GM10248 (cell line): ENCODE measurements at places on chromosomes 7 and 10.

DNA sequence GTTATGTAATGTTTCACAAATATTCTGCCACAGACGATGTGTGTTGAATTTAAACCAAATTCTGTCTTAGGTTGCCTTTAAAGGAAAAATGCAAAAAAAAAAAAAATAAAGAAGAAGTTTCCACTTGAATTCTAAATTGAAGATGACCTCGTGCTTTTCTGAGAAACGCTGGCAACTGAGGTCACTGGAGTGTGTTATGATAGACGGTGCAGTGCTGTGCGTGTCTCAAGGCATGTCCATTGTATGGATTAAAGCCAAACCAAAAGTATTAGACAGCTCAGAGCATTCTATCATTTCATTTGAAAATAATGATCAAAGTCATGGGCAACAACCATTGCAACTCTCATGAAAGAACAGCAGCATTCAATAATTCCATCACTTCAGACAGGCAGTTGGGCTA is 483.9 kb downstream of the GRM8 start:
- no peak for DNase-seq

- DNase-seq, result no peak
These were observed 471.1 kb upstream of the GALNT17 start for GRCh38 chr7:70660819-70661191.

DNA sequence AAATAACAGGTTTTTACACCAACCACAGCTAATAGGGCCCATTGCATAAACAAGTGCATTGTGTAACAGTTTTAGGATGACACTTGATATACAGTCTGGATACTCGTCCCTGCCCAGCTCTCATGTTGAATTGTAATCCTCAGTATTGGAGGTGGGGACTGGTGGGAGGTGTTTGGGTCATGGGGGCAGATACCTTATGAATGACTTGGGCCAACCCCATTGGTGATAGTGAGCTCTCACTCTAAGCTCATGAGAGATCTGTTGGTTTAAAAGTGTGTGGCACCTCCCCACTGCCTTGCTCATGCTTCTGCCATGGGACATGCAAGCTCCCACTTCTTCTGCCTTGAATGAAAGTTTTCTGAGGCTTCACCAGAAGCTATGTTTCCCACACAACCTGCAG is 136.7 kb downstream of the PDE1C start:
- DNase-seq, result no peak

GRCh38 chr10:93481637-93482144 is 443 bp downstream of the MYOF start:
- DNase-seq, result no peak

DNA sequence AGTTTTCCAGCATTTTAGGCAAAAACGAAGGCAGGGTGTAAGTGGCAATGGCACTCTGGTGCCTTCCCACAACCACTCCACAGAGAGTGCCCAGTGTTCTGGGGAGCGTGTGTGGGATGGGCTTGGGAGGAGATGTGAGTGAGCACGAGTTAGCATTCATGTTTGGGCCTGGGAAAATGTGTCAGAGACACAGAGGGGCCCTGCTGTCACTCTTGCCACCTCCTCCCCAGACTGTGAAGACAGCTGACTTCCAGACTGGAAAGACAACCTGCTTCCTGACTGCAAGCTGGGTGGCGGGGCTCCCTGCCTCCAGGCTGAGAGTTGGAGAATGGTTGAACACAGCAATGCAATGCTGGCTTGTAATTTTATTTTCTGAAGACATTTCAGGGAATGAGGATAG is 454.5 kb upstream of the ZMIZ1 start:
- DNase-seq, result no peak

DNA sequence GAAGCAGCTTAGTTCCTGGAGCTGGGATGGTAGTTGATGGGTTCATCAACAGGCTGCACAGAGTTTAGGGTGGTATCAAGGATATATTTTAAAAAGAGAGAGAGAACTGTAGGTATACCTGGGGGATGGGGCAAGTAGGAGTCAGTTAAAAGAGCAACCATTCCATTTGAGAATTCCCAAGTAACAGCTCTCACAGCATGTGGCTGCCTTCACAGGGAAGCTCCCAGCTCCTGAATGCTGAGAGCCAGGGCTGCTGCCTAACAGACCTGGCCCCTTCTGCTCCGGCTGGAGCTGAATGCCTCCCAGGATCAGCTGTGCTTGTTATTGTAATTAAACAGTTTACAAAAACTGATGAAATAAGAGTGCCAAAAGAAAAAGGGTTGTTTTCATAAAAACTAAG is 58.8 kb upstream of the GPR26 start:
- DNase-seq, result no peak

DNA sequence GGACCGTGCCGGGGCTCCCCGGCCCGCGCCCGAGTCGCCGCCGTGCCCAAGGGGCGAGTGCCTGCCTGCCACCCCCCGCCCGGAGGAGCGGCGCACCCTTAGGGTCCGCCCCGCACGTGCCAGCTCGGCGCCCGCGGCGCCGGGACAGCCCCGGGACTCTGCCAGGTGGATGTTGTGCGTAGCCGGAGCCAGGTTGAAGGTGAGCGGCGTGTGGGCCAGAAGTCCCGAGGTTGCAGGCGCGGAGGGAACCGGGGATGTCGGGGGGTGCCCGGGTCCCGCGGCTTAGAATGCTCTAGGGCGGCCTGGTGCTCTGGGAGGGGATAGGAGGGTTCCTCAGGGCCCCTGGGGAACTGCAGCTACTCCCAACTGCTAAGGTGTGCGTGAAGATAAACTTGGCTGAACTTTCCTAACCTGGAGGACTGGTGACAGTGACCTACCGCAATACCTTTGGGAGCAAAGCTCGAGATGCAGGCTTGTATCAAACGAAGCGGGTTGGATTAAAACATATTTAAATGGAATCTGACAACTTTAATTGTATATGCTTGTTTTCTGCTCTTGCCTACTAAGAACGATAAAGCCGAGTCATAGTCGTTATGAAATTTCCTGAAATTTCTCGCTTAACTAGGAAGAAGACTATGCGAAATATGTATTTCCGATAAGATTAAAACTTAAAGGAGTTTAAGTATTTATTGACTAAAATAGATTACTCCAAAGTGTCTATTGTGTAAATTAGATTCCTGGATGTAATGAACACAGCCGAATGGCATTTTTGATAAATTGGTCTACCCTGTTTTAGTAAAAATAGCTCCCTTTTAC is at the start of gene CUX1:
Gene CUX1 (plus strand): TSS at position 156 of the 816 bp plus-strand sequence. CDS start 14 bp downstream, at position 170.
- DNase-seq, result peak; percentile 35

DNA sequence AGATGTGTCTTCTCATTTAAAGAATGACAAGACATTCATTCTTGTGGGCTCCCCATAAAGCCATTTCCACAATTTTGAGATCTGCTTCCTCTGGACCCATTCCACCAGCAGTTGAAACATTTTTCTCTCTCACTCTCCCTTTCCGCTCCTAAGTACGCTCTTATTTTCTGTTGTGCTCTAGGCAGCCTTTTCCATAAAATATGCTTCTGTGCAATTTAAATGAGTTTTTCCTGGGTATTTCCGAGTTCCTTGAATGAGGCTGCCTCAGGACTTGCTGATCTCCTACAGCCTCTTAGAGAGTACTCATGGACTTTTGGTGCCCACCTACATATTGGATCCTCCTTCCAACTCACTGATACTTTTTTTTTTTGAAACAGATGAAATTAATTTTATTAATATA is 23.6 kb upstream of the AKR1D1 start:
- DNase-seq, result no peak

GRCh38 chr7:12584930-12585329 is 14.4 kb downstream of the SCIN start:
- peak; percentile 30 for DNase-seq

DNA sequence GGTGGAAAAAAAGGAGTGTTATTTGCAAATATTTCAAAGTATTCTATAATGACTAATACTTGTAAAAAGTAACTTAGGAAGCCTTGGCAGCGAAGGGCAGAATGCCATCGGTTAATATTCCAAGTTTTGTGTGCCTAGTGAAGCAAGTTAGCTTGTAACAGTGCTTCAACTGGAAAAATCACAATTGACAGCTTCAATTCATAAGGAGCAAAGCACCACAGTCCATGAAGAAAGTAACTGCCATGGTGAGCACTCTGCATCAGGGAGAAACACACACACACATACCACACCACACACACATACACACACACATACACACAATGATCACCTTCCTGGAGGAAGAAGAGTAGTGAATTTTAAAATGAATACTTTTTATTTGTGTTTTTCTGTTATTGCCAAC is 298.3 kb downstream of the CNTNAP2 start:
- DNase-seq, result no peak

GRCh38 chr7:122549578-122549977 is 149.3 kb downstream of the RNF133 start:
- DNase-seq, result no peak

DNA sequence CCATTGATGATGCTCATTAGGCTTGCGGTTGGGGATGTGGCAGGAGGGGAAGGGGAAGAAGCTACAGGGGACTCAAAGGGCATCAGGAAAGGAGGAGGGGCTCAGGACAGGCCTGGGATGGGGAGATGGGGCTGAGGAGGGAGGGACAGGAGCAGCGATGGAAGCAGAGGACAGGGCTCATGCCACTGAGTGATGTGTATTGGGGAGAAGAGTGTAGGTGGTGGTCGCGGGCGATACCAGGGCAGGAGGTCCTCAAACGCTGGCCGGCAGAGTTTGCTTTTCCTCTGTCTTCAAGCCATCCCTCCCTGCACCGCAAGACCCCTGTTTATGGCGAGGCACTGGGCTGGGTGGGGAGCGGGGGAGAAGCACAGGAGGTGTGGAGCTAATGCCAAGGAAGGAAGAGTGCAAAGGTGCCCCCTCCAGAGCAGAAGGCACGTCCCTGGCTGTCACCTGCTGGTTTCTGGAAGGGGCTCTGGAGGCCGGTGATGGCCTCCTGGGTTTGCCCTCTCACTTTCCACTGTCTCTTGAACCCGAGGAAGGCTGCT is 134.7 kb downstream of the SVIL start:
- no peak for DNase-seq

DNA sequence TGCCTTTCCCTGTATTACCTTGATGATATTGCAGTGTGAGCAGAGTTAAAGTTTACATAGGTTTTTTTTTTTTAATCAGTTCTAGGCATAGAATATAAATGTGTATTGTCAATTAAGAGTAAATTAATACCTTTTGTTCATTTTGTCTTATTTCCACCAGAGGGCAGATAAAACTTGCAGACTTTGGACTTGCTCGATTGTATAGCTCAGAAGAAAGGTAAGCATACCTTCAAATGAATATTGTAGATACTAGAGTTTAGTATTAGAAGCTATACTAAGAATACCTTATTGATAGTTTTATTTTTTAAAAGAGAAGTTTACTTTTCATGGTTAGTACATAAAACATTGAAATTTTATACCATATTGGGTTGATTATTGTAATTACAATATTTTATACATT is 86.8 kb downstream of the MPLKIP start:
- DNase-seq, result no peak

DNA sequence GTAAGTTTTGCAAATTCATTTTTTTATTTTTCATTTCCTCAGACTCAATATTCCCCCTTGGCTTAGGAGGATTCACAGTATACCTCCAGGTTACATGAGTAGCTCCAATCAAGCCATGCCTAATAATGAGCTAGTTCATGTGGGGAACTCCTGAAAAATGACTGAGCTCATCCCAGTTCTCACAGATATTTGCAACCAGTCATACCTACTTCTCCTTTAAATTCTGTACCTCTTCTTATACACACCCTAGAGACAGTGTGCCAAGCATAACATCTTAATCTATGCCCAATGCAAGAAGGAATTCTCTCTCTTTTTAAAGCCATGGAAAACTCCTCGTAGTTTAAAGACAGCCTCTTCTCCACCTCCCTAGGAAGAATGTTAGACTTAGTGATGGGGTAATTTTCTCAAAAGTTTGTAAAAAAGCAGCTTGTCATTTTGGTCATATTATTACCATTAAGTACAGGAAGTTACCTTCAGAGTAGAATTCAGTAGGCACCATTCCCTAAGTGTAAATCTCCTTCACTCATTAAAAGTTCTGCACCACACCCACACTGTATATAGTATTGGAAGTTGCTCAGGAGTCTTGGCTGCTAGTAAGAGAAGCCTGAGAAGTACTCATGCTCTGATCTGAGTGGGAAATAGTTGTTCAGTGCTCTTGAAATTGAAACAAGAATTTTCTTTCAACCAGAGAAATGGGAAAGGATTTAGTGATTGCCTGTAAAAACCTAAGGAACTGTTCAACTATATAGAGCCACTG is 72.7 kb downstream of the PTPRZ1 start:
- DNase-seq, result no peak
